ENCODE measurements at places on chromosomes 5 and 9. TPM values are rescaled to one million over a fixed set of nuclear protein-coding genes. Genes with fewer than 3 reads are reported as not detected.

Gene DOK3
- polyA plus RNA-seq, result 4.2 TPM

Gene SPINK6
- not detected for polyA plus RNA-seq

Gene MACROH2A1
- polyA plus RNA-seq, result 60.0 TPM

Gene CDX1
- polyA plus RNA-seq, result 0.06 TPM

Gene RNF208
- 2.7 TPM for polyA plus RNA-seq

Gene P4HA2
- polyA plus RNA-seq, result 9.3 TPM

Gene TMEM252
- not detected for polyA plus RNA-seq

Gene ITGA2
- 1.0 TPM for polyA plus RNA-seq

Gene IGIP
- polyA plus RNA-seq, result 0.32 TPM

Gene DMXL1
- 10.1 TPM for polyA plus RNA-seq

Gene PCDHA4
- polyA plus RNA-seq, result 3.8 TPM

Gene SLC25A2
- polyA plus RNA-seq, result 0.05 TPM

DNA sequence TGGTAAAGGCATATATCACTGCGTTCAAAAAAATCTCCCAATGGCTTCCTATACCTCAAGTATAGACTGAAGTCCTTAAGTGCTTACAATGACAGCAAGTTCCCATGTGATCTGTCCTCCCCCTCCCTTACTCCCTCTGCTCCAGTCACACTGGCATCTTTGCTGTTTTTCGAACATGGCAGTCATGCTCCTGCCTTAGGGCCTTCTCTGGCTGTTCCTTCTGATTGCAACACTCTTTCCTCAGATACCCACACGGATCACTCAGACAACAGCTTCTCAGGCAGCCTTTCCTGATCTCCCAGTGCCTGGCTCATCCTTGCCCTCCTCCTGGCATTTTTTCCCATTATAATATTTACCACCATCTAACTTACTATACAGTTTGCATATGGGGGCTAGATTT is 232.8 kb downstream of the ARHGEF28 start:
- no peaks in the 10 kb centered on the region for H3K36me3 ChIP-seq
- no peak overlapping the region for H3K27ac ChIP-seq
- H3K4me3 ChIP-seq, result no peak overlapping the region
- no peaks in the 10 kb centered on the region for H3K27me3 ChIP-seq

- no peak overlapping the region for H3K27ac ChIP-seq
- no peak overlapping the region for H3K4me3 ChIP-seq
- no peak for DNase-seq
- H3K4me1 ChIP-seq, result no peaks in the 10 kb centered on the region
- H3K27me3 ChIP-seq, result no peaks in the 10 kb centered on the region
- H3K36me3 ChIP-seq, result no peaks in the 10 kb centered on the region
Observed at GRCh38 chr9:76298521-76299144, 95.6 kb downstream of the RFK start.

GRCh38 chr5:158119961-158120723 is 261.2 kb upstream of the CLINT1 start:
- H3K4me1 ChIP-seq, result 0 out of 2 replicates have a peak, but pooled peaks cover 1% of the 10 kb centered on the region
- H3K36me3 ChIP-seq, result no peaks in the 10 kb centered on the region
- no peak overlapping the region for H3K27ac ChIP-seq
- H3K4me3 ChIP-seq, result no peak overlapping the region
- H3K27me3 ChIP-seq, result no peaks in the 10 kb centered on the region
- no peak for DNase-seq

- H3K27ac ChIP-seq, result no peak overlapping the region
- no peak for DNase-seq
- H3K4me3 ChIP-seq, result no peak overlapping the region
- H3K27me3 ChIP-seq, result no peaks in the 10 kb centered on the region
- H3K36me3 ChIP-seq, result no peaks in the 10 kb centered on the region
- H3K4me1 ChIP-seq, result no peaks in the 10 kb centered on the region
Observed at GRCh38 chr5:172610643-172611042, 30.4 kb upstream of the NEURL1B start.

DNA sequence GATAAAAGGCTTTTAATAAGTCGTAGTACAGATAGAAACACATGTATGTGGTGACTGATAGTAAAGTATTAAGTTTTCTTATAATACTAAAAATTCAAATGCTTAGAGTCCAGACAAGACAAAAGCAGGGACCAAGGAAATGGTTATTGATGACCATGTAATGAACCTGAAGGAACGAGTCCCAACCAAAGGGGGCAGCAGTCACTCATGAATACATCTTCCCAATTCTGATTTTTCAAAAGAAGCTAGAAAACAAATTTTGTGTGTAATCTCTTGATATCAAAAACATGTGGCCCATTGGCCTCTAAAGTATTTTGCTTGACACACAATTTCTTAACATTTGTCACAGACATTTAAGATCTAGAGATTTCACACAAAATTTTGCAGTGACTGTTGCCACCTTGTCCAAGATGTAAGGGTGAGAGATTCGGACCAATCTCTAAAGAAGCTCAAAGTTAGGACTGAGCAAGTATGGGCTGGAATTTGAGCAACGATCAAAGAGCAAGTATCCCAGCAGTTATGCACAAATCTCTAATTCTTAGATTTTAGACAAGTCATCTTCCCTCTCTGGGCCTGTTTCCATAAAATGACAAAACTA is 66.8 kb downstream of the ARL15 start:
- no peak for DNase-seq
- no peaks in the 10 kb centered on the region for H3K36me3 ChIP-seq
- no peak overlapping the region for H3K27ac ChIP-seq
- H3K27me3 ChIP-seq, result no peaks in the 10 kb centered on the region

DNA sequence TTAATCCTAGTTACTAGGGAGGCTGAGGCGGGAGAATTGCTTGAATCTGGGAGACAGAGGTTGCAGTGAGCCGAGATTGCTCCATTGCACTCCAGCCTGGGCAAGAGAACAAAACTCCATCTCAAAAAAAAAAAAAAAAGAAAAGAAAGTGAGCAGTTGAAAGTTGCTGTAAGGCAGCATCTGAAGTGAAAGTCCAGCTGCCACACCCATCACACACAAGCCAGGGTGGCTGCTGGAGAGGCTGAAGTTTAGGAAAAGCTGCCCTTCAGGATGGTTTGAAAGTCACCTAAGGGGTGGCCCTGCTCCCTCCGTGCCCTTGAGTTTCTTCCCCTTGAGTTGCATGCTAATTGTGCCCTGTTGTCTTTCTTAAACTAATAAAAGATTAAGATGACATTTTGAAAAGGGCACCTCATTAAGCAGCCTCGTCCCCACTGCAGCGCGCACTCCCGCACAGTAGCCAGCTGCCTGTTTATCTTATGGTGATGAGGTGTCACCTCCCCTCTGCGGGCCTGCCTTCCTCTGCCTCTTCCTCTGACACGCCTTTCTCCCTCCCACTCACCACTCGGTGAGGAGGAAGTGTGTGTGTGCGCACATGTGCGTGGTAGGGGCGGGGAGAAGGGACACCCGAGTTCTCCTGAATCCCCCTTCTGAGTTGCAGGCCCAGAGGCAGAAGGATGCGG is 104.2 kb upstream of the PANK3 start:
- DNase-seq, result no peak
- no peak overlapping the region for H3K27ac ChIP-seq
- H3K4me3 ChIP-seq, result no peak overlapping the region
- H3K36me3 ChIP-seq, result no peaks in the 10 kb centered on the region

DNA sequence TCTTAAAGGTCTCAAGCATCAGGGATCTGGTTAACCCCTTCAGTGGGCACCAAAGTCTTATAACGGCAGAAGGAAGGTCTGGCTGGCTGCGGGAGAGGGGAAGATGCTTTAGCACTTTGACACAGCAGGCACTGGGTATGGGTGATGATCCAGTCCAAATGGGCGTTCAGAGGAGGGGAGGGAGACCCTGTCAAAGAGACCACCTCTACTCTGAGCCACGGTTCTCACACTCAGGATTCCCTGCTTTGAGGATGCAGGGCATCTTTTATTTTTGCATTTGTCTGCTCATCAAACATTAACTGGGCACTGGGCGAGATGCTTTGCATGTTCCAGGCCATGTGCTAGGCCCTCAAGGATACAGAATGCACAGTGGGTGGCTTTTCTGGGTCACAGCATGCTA is 204.0 kb downstream of the DAB2IP start:
- no peak for DNase-seq
- no peak overlapping the region for H3K4me3 ChIP-seq
- no peaks in the 10 kb centered on the region for H3K4me1 ChIP-seq
- H3K27ac ChIP-seq, result no peak overlapping the region
- no peaks in the 10 kb centered on the region for H3K27me3 ChIP-seq

GRCh38 chr9:31394015-31394473 is 990.4 kb upstream of the ACO1 start:
- H3K36me3 ChIP-seq, result no peaks in the 10 kb centered on the region
- H3K27me3 ChIP-seq, result no peaks in the 10 kb centered on the region
- H3K4me3 ChIP-seq, result no peak overlapping the region
- no peak overlapping the region for H3K27ac ChIP-seq

GRCh38 chr9:133692364-133692985 is 45.7 kb downstream of the SARDH start:
- H3K4me1 ChIP-seq, result no peaks in the 10 kb centered on the region
- no peaks in the 10 kb centered on the region for H3K36me3 ChIP-seq

DNA sequence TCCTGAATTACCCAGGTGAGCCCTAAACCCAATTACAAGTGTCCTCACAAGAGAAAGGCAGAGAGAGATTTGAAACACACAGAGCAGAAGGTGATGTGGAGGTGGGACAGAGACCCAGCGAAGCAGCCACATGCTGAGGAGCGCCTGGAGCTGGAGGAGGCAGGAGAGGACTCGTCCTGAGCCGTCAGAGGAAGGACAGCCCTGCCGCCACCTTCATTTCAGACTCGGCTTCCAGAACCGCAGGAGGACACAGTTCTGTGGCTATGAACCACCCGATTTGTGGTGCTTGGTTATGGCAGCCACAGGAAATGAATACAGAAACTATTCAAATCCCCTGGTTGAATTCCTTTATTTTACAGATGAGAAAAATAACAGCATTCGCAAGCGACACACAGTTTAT is 16.4 kb upstream of the FBP1 start:
- no peaks in the 10 kb centered on the region for H3K36me3 ChIP-seq
- H3K27me3 ChIP-seq, result no peaks in the 10 kb centered on the region
- no peaks in the 10 kb centered on the region for H3K4me1 ChIP-seq
- H3K27ac ChIP-seq, result no peak overlapping the region
- no peak overlapping the region for H3K4me3 ChIP-seq
- no peak for DNase-seq

DNA sequence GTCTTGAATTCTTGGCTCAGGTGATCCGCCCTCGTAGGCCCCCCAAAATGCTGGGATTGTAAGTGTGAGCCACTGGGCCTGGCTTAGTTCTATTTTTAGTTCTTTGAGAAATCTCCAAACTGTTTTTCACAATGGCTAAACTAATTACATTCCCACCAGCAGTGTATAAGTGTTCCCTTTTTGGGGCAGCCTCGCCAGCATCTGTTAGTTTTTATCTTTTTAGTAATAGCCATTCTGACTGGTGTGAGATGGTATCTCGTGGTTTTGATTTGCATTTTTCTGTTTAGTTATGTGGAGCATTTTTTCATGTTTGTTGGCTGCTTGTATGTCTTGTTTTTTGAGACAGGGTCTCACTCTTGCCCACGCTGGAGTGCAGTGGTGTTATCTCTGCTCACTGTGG is 28.2 kb downstream of the CNOT6 start:
- no peaks in the 10 kb centered on the region for H3K36me3 ChIP-seq
- no peak for DNase-seq
- H3K27ac ChIP-seq, result no peak overlapping the region
- H3K4me3 ChIP-seq, result no peak overlapping the region
- peaks cover 14% of the 10 kb centered on the region for H3K4me1 ChIP-seq
- no peaks in the 10 kb centered on the region for H3K27me3 ChIP-seq

GRCh38 chr5:39369123-39369815 is 5.0 kb upstream of the C9 start:
- no peaks in the 10 kb centered on the region for H3K27me3 ChIP-seq
- H3K4me1 ChIP-seq, result no peaks in the 10 kb centered on the region
- DNase-seq, result no peak
- no peaks in the 10 kb centered on the region for H3K36me3 ChIP-seq

- no peaks in the 10 kb centered on the region for H3K27me3 ChIP-seq
- H3K4me3 ChIP-seq, result no peak overlapping the region
- H3K27ac ChIP-seq, result no peak overlapping the region
- DNase-seq, result no peak
- H3K4me1 ChIP-seq, result no peaks in the 10 kb centered on the region
Observed at GRCh38 chr9:83570359-83570758, 32.2 kb upstream of the FRMD3 start.

- H3K27me3 ChIP-seq, result peaks cover 11% of the 10 kb centered on the region
- 0 out of 2 replicates have a peak overlapping the region, but pooled peaks have one; percentile 24 for H3K27ac ChIP-seq
- H3K36me3 ChIP-seq, result no peaks in the 10 kb centered on the region
- DNase-seq, result no peak
- H3K4me3 ChIP-seq, result peak overlapping the region; percentile 94
Observed at GRCh38 chr9:95508242-95508967, 8.4 kb downstream of the PTCH1 start.

- H3K27ac ChIP-seq, result peak overlapping the region; percentile 42
- H3K4me3 ChIP-seq, result no peak overlapping the region
- peaks cover 10% of the 10 kb centered on the region for H3K36me3 ChIP-seq
- no peaks in the 10 kb centered on the region for H3K27me3 ChIP-seq
Observed at GRCh38 chr5:65818592-65818991, 96.6 kb downstream of the NLN start.

DNA sequence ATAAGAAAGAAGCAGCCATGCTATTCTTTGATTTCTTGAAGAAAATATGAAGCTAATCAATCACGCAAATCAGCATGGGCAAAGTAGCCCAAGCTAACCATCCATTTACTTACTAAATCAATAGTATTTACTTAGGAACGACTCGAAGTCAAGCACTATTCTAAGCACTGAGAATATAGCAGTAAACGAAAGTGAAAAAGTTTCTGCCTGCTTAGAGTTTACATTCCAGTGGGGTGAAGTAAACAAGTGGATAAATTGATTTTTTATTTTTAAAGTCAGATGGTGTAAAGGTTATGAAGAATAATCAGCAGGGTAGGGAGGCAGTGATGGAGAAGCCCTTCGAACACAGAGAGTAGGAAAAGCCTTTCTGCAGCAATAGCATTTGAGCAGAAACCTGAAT is 5.5 kb downstream of the TSTD2 start:
- peaks cover 8% of the 10 kb centered on the region for H3K4me1 ChIP-seq
- H3K27ac ChIP-seq, result no peak overlapping the region
- H3K27me3 ChIP-seq, result no peaks in the 10 kb centered on the region

GRCh38 chr5:74325866-74326265 is 314.7 kb downstream of the ENC1 start:
- H3K4me3 ChIP-seq, result no peak overlapping the region
- no peak for DNase-seq
- H3K27ac ChIP-seq, result no peak overlapping the region
- H3K36me3 ChIP-seq, result no peaks in the 10 kb centered on the region
- H3K27me3 ChIP-seq, result no peaks in the 10 kb centered on the region

GRCh38 chr9:134411440-134412297 is 85.4 kb downstream of the RXRA start:
- H3K36me3 ChIP-seq, result no peaks in the 10 kb centered on the region
- no peaks in the 10 kb centered on the region for H3K27me3 ChIP-seq
- H3K27ac ChIP-seq, result no peak overlapping the region
- no peak for DNase-seq

GRCh38 chr9:121688146-121688680 is 36.8 kb downstream of the DAB2IP start:
- H3K36me3 ChIP-seq, result no peaks in the 10 kb centered on the region
- DNase-seq, result no peak
- H3K27me3 ChIP-seq, result no peaks in the 10 kb centered on the region
- no peak overlapping the region for H3K4me3 ChIP-seq
- peaks cover 5% of the 10 kb centered on the region for H3K4me1 ChIP-seq
